ENCODE measurements at places on chromosomes 11 and 22.

DNA sequence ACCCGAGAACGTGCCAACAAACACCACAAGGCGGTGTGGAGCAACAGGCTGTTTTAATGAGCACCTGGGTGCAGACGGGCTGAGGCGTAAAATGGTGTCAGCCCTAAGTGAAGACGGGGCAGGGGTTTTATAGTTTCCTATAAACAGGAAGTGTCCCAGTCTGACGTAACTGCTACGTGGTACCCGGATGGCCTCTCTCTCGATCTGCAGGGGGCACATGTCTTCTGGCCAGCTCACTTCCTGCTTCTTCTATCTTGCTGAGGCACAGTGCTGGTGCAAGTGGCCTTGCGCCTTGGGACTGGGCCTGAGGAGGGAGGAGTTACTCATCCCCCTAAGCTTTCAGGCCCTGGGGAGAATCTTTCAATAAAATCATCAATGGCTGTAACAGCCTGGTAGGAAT, 20.9 kb downstream of the OOSP3 start:
- DNase-seq = no peak

- no peak for DNase-seq
These were observed 35.2 kb upstream of the CSNK1E start for GRCh38 chr22:38352436-38352835.

DNA sequence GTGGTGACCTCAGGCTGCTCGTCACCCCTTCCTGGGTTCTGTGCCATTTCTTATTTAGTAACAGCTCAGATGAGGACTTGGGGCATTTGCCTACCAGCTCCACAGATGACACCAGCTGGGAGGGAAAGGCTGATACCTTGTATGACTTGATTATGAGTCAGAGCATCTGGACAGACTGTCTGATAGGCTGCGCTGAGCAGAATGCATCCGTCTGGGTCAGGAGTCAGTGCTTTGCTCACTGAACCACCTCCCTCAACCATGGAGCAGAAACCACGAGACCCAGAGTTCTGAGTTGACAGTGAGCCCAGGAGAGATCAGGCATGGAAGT, 6.8 kb downstream of the ST14 start:
- DNase-seq = no peak

DNA sequence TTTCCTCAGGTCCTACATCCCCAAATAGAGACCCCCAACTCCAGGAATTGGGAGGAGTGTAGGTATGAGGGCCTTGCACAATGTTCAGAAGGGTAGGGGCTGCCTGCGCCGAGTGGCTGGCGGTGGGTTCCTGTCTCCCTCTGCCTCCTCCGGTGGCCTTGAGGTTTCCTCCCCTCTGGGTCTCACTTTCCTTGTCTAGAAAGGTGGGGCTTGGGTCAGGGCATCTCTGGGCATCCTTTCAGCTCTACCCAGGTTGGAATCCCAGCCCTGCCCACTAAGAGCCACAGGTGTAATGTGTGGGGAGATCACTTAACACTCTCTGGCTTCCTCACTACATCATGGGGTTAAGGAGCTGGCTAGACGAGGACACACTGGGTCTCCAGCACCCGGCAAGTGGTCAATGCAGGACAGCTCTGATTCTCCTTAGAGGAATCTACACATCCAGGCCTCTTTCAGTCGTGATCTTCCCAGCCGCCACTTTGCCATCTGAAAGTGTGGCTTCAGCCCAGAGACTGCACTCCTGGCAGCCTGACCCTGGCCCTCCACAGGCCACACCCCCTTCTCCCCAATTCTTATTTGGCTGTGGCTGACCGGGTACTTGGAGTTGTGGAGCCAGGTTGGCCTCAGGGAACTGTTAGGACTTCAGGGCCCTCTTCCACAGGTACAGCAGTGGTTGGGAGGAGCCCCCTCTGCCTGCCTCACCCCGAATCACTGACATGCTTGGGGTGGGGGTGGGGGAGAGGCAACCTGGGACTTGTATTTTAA, 22.1 kb downstream of the PRDM11 start:
- DNase-seq = no peak

DNA sequence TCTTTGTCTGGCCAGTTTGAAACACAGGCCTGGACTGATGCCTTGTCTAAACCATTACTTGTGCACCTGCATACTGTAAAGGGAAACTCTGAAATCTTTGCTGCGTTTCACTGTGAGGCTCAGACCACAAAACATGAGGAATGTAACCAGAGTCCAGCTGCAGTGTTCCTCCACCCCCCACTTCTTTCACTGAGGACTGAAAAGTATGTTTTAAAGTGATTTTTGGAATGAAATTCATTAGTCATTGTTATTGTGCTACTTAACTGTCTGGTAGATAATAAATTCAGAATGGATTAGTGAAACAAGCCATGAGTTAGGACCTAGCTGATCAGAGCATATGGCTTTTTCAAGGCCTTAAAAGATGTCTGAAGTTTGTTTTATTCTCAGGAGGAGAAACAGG, 181.2 kb downstream of the WNT11 start:
- no peak for DNase-seq

DNA sequence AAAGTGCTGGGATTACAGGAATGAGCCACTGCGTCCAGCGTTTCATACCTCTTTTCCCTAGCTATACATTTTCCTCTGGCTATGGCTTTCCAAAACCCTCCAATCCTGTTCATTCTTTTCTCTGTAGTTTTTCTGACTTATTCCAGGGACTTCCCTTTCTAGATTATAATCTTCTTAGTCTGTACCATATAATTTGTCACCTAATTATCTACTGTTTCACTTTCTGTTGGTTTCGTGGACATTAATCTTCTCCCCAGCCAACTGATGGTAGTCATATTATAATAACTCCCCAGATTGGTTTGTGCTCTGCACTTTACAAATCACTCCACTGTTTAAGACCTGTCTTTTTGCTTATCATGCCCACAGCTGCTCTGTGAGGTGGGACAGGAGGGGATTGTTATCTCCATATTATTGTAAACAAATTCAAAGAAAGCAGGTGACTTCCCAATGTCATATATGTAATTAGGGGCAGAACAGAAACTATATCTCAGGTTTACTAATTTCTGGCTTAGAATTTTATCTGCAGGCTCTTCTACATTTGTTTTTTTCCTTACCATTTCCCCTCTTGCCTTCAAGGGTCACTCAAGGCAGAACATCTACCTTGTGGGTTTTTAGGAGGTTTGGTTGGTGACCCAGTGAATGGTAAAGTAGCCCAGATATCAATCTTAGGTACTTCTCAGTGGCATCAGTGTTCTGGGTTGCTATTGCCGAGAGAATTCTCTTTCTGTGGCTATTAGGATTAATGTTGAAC, 23.9 kb downstream of the STIM1 start:
- no peak for DNase-seq

GRCh38 chr22:38737302-38738060, 18.3 kb downstream of the SUN2 start:
- no peak for DNase-seq

All from WTC11 (cell line).